Smooth muscle cell of bladder (primary cell): ENCODE measurements at places on chromosomes 3 and 15. TPM values are rescaled to one million over a fixed set of nuclear protein-coding genes. Genes with fewer than 3 reads are reported as not detected.

GNAT1 gene
- total RNA-seq = not detected in 2 replicates

FBN1 gene
- 857 and 873 TPM in 2 replicates for total RNA-seq

SORD gene
- 6.7 and 7.0 TPM in 2 replicates for total RNA-seq

ACAP2 gene
- total RNA-seq = 78.2 and 79.6 TPM in 2 replicates

GP5 gene
- total RNA-seq = 0.09 and 0.14 TPM in 2 replicates

CELF6 gene
- total RNA-seq = under 0.01 and 0.18 TPM in 2 replicates

TMEM44 gene
- 6.1 and 7.8 TPM in 2 replicates for total RNA-seq

CDC25A gene
- total RNA-seq = 1.00 and 1.3 TPM in 2 replicates

SNX4 gene
- total RNA-seq = 26.9 and 29.6 TPM in 2 replicates

B3GNT5 gene
- 1.00 and 2.0 TPM in 2 replicates for total RNA-seq

ALPK3 gene
- total RNA-seq = under 0.01 and 0.37 TPM in 2 replicates

GOLGA8S gene
- total RNA-seq = under 0.01 TPM in 2 replicates

RARRES1 gene
- total RNA-seq = 76.4 and 166 TPM in 2 replicates

CCR4 gene
- under 0.01 and 0.09 TPM in 2 replicates for total RNA-seq

ABCF3 gene
- 44.7 and 64.9 TPM in 2 replicates for total RNA-seq

GPR15 gene
- not detected in 2 replicates for total RNA-seq

DNAJC13 gene
- 54.3 and 68.1 TPM in 2 replicates for total RNA-seq

SAMMSON gene
- not detected in 2 replicates for total RNA-seq

NR2E3 gene
- 0.14 and 0.18 TPM in 2 replicates for total RNA-seq

GPR87 gene
- total RNA-seq = under 0.01 TPM in 1 of 2 replicates, not detected in the other

FETUB gene
- not detected in 2 replicates for total RNA-seq

RETNLB gene
- not detected in 2 replicates for total RNA-seq

HDC gene
- total RNA-seq = not detected in 2 replicates

CFAP92 gene
- 0.09 and 1.1 TPM in 2 replicates for total RNA-seq

PIAS1 gene
- total RNA-seq = 9.4 and 10.1 TPM in 2 replicates

P2RY1 gene
- total RNA-seq = 1.1 and 4.4 TPM in 2 replicates

WDR6 gene
- 41.8 and 81.0 TPM in 2 replicates for total RNA-seq

GYG1 gene
- total RNA-seq = 29.2 and 37.1 TPM in 2 replicates

CORO2B gene
- total RNA-seq = 4.3 and 5.3 TPM in 2 replicates

POPDC2 gene
- total RNA-seq = under 0.01 and 0.37 TPM in 2 replicates

GATA2 gene
- 1.4 and 1.8 TPM in 2 replicates for total RNA-seq

HHATL gene
- not detected in 2 replicates for total RNA-seq

SLC6A11 gene
- not detected in 2 replicates for total RNA-seq

IQCF5 gene
- not detected in 2 replicates for total RNA-seq

MESP2 gene
- 0.37 and 0.57 TPM in 2 replicates for total RNA-seq

SHC4 gene
- total RNA-seq = 1.8 and 3.8 TPM in 2 replicates

ANKUB1 gene
- total RNA-seq = not detected in 2 replicates

CIAO2A gene
- total RNA-seq = 64.2 and 65.1 TPM in 2 replicates

GPR62 gene
- under 0.01 and 0.09 TPM in 2 replicates for total RNA-seq

CMTM8 gene
- total RNA-seq = not detected in 2 replicates

WDR76 gene
- total RNA-seq = 2.7 and 2.8 TPM in 2 replicates

ARPP19 gene
- 43.0 and 57.3 TPM in 2 replicates for total RNA-seq

CPEB1 gene
- 12.5 and 13.7 TPM in 2 replicates for total RNA-seq
